ENCODE measurements at places on chromosomes 3 and 15.
A peak's percentile ranks its signal among the peaks of the same experiment; 100 is the strongest.

GRCh38 chr3:105493305-105493892 is 126.7 kb downstream of the ALCAM start:
- DNase-seq, result no peak

- DNase-seq, result no peak
These were observed 527.9 kb upstream of the NAALADL2 start for GRCh38 chr3:174331095-174331800.

GRCh38 chr15:44698641-44699040 is 12.5 kb downstream of the PATL2 start:
- DNase-seq, result no peak

GRCh38 chr15:92457471-92458041 is 63.9 kb downstream of the ST8SIA2 start:
- no peak for DNase-seq

DNA sequence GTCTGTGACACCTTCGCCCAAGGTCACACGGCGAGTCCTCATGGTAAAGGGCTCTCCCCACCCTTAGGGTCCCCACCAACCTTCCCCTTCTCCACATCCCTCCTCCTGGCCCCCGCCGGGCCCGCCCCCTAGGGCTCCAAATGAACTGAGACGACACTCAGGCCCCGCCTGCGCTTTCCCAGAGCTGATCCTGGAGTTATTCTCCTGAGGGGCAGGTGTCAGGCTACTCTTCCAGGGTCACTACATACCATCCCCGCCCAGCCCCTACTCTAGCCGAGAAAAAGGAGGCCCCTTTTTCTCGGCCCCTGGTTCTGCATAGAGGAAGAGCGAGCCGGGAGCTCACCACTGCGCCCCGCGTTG is 292 bp downstream of the USP4 start:
- DNase-seq, result no peak

- DNase-seq, result no peak
These were observed 1.4 kb downstream of the ANKRD28 start for GRCh38 chr3:15796331-15796730.

GRCh38 chr3:46881596-46882376 is 4.3 kb downstream of the PTH1R start:
- DNase-seq, result no peak

DNA sequence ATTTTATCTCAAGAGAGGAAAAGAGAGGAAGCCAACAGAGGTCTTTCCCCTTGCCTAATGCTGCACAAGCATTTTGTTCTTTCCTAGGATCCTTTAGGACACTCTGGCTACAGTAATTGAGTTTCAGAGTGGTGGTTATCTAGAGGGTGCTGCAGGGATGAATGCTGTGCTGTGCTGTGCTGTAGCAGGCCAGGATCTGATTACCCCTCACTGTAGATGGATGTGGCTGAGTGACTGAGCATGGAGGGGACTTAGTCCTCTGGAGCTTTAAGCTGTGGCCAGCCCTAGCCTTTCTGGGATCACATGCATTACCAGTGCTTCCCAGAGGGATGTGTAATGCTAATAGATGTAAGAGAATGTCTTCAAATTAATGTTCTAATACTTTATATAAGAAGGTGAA is 94.8 kb downstream of the SLC9A9 start:
- DNase-seq, result no peak

DNA sequence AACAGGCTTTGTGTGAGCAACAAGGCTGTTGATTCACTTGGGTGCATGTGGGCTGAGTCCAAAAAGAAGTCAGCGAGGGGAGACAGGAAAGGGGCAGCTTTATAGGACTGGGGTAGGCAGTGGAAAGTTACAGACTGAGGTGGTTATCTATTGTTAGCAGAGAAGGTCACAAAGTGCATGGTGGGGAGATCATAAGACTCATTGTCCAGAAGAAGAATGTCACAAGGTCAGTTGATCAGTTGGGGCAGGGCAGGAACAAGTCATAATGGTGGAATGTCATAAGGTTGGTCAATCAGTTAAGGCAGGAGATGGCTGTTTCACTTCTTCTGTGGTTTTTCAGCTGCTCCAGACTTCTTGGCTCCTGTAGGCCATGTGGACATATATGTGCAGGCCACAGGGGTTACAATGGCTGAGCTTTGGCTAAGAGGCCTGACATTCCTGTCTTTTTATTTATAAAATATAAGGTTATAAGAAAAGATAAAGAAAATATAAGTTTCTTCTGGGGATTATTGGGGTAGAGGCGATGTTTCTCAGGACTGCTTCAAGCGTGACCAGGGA is 69.5 kb upstream of the SNTN start:
- DNase-seq, result no peak

DNA sequence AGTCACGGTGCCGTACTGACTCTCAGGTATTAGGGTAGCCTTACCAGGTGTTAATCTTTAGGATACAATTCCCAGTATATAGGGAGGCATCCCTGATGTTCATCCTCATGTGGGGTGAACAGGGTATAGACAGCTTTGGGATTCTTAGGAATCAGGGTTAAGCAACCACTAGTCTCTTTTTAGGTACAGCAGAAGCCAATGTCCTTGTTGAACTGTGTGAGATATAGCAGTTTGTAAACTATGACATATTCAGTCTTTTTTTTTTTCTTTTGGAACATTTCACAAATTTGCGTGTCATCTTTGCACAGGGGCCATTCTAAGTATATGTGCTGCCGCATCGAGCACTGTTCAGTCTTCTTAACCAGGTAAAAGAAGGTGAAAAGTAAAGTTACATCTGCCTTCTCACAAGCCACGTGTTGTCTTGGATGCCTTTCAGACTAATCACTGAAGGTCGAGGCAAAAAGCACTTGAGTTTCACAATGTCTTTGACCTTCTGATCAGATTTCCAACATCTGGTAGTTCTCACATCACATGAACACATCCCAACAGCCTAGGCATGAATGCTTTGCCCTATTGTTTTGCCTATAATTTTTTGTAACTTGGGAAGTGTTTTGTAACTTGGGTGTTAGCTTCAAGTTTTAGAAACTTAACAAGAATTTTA is 17.2 kb downstream of the TSEN2 start:
- DNase-seq, result peak; percentile 17

DNA sequence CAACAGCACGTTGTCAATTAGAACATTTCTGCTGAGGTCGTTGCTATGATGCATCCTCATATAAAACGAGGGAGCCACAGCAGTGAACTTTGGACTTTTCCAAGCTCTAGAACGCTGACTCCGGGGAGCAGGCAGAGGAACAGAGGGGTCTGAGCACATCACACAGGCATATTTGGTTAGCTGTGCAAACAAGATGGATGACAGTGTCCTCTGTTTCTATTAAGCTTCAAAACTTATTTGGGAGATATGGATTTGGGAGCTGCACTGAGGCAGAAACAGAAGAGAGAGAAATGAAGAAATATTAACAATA is 278.0 kb upstream of the TBL1XR1 start:
- no peak for DNase-seq

DNA sequence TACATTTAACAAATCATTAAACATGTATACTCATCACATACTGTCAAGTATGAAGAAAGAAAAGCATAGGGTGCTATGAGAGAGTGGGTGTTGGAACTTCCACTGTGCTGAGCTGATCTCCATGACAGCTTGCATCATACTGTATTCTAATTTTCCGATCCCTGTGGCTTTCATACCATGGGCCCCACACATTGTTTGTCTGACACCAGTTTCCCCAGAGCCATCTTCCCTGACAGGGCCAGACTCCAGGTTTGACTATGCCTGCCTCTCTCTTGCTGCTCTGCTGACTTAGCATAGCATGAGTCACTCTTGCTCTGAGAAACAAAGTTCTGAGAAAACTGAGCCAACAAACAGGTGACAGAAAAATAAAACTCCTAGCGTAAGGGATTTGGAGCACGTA is 37.0 kb upstream of the CASR start:
- no peak for DNase-seq

DNA sequence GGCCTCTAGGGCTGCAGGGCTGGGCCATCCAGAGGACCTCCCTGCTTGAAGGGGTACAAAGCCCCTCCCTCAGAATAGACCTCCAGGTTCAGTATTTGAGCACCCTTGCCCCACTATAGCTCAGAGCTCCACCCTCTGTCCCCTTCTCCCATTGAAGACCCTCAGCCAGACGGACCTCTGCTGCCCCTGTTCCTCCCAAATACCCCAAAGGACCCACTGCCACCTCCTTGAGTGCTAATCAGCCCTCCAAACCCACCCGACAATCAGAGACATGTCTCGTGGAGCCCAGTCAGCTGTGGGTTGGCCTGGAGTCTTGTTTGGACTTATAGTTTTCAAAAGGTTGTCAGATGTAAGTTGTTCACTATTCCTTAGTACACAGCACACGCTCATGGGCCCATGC is 161.1 kb downstream of the UACA start:
- no peak for DNase-seq

GRCh38 chr15:38401701-38402100 is 52.2 kb upstream of the FAM98B start:
- no peak for DNase-seq

DNA sequence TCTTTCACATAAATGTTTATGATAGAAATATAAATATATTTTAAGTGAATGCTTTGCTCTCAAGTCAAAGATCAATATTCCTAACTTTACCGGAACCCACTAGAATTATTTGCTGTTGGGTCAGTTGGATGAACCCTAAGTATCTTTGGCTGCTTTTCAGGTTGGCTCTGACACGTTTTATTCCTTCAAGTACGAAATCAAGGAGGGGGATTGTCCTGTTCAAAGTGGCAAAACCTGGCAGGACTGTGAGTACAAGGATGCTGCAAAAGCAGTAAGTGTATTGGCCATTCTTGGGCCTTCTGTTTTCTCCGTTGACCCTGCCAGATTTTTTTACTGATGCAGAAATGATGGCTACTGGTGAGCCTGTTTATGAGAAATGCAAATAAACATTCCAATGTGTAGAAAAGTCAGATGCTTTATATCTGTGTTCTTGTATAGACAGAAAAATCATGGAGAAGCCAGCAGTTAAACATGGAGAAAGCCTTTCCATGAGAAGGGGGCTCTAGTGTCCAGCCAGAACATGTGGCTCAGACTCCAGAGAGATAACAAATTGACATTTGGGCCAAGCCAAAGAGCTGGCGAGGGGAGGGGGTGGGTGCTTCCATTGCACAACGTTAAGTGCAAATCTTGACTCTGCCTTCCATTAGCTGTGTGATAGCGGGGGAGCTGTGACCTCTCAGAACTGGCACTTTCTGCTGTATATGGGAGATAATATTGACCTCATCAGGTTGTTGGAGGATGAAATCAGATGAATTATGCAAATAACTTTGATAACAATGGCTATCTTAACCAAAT is 3.0 kb downstream of the KNG1 start:
- DNase-seq, result no peak

DNA sequence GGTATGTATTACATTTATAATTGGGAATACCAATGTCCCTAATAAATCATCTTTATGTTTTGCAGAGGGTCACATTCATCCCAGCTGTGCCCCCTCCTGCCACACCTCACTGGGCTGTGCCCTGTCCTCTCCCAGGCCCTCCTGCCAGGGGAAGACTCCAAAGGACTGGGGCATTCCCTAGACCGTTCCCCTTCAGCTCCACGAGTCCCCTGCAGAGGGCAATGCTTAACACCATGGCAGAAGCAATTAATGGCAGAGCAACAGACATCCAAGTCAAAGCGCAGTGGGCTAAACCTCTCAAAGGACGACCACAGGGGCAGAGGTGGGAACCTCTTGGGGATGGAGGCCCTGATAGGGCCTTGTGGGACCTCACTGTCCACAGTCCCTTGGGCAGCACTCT is 71.3 kb upstream of the SEC13 start:
- DNase-seq, result no peak

DNA sequence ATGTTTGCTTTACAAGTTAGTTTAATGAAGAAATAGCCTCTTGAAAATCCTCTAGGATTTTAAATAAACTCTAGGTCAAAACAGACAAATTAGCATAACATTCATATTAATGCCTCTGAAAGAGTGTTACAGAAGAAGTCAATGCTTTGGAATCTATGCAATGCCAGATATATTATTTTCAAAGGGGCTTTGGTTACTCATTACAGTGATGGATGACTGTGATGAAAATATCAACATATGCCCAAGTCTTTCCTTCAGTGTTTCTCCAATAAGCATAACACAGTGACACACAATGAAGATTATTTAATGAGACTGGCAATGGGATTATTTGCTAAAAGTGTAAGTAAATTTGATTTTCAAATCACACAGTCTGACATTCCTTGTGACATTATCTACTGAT is 1247.2 kb downstream of the ROBO2 start:
- DNase-seq, result no peak

DNA sequence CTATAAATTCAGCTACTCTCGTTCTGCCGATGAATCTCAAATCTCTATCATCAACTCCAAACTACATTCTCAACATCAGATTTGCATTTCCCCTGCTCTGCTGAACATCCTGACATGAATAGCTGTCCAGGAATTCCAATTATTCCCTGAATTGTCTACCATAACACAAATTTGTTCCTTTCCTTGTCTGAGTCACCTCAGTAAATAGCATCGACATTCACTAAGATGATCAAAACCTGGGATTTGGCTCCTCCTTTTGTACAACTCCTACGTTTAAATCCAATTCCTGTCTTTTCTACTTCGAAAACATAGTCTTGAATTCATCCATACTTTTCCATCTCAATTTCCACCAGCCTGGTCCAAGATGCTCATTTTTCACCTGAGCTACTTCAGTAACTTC is 107.0 kb downstream of the GREM1 start:
- DNase-seq, result peak; percentile 78

- DNase-seq, result no peak
These were observed 11.5 kb downstream of the TLR9 start for GRCh38 chr3:52213901-52214300.

- DNase-seq, result no peak
These were observed 31.6 kb upstream of the LRRC3B start for GRCh38 chr3:26590919-26591484.

- no peak for DNase-seq
These were observed 1109.5 kb downstream of the NSUN3 start for GRCh38 chr3:95172164-95172943.

- DNase-seq, result no peak
These were observed 224.8 kb upstream of the HES1 start for GRCh38 chr3:193910886-193911738.

DNA sequence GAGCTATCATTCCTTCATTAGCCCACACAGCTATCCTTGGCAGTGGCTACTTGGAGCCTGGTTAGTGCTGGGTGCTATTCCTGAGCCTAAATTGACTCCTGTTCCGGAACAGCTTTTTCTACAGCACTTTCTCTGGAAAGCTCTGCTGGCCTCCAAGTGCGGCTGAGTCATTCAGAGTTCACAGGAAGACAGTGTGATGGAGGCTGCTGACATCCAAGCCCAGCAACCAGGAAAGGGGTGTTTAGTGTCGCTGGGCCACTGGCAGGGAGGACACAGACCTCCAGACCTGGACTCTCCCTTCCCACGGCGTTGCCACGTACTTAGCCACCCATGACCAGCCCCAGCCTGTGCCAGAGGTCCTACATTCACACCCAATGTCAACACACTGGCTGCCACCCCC is 28.7 kb downstream of the CACNA2D2 start:
- DNase-seq, result no peak

- no peak for DNase-seq
These were observed 14.2 kb upstream of the CAND2 start for GRCh38 chr3:12782172-12782815.
